ENCODE measurements at places on chromosomes 5 and 9. TPM values are rescaled to one million over a fixed set of nuclear protein-coding genes. Genes with fewer than 3 reads are reported as not detected.

Gene ZNF879
- 5.2 TPM for total RNA-seq

Gene PCDHB6
- 0.24 TPM for total RNA-seq

Gene ELAVL2
- total RNA-seq: 22.8 TPM

Gene FAM163B
- 3.1 TPM for total RNA-seq

Gene ATP10B
- total RNA-seq: 0.11 TPM

Gene OR1J4
- not detected for total RNA-seq

Gene ADGRD2
- 1.6 TPM for total RNA-seq

Gene CTXN3
- not detected for total RNA-seq

- H3K27ac ChIP-seq: no peak overlapping the region
- no peaks in the 10 kb centered on the region for H3K27me3 ChIP-seq
- peaks cover 46% of the 10 kb centered on the region for H3K4me1 ChIP-seq
These were observed 101.9 kb downstream of the ADAMTS2 start for GRCh38 chr5:179243333-179243732.

- no peak overlapping the region for H3K27ac ChIP-seq
- H3K27me3 ChIP-seq: no peaks in the 10 kb centered on the region
- no peak overlapping the region for H3K4me3 ChIP-seq
- DNase-seq: no peak
These were observed 3.9 kb downstream of the AMACR start for GRCh38 chr5:34003941-34004340.

DNA sequence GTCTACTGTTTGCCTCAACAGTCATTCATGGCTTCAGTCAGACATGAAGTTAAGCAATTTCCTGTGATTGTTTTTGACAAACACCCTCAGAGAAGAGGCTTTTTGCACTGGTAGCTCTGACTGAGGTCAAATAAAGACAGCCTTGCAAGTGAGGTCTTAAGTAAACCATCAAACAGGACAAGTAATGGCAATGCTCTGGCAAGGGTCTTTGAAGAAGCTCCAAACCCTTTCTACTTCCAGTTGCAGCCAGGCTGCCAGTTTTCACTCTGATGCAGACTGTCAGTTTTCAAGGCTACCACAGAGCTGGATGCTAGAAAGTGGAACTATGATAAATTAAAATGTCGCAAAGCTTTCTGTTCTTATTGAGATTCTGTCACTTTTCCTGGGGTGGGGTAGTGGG is 421.5 kb upstream of the PTGER4 start:
- no peak overlapping the region for H3K27ac ChIP-seq
- no peak for DNase-seq
- H3K36me3 ChIP-seq: no peaks in the 10 kb centered on the region
- H3K4me1 ChIP-seq: peaks cover 15% of the 10 kb centered on the region
- H3K4me3 ChIP-seq: no peak overlapping the region

- H3K36me3 ChIP-seq: no peaks in the 10 kb centered on the region
- peaks cover 11% of the 10 kb centered on the region for H3K4me1 ChIP-seq
- peak overlapping the region; percentile 65 for H3K27ac ChIP-seq
These were observed 28.1 kb upstream of the SPINK4 start for GRCh38 chr9:33211695-33212393.

GRCh38 chr5:75651575-75652238 is 40.5 kb downstream of the ANKDD1B start:
- peaks cover 19% of the 10 kb centered on the region for H3K4me1 ChIP-seq
- H3K27ac ChIP-seq: no peak overlapping the region
- no peaks in the 10 kb centered on the region for H3K27me3 ChIP-seq
- H3K4me3 ChIP-seq: no peak overlapping the region
- DNase-seq: no peak

- no peak overlapping the region for H3K27ac ChIP-seq
- no peak for DNase-seq
- peaks cover 5% of the 10 kb centered on the region for H3K4me1 ChIP-seq
These were observed 6.9 kb upstream of the NIPSNAP3A start for GRCh38 chr9:104740621-104741020.

- H3K4me1 ChIP-seq: peaks cover 7% of the 10 kb centered on the region
- H3K27me3 ChIP-seq: no peaks in the 10 kb centered on the region
- H3K36me3 ChIP-seq: no peaks in the 10 kb centered on the region
- H3K4me3 ChIP-seq: no peak overlapping the region
These were observed 56.7 kb upstream of the MAMDC2 start for GRCh38 chr9:69986970-69987369.

DNA sequence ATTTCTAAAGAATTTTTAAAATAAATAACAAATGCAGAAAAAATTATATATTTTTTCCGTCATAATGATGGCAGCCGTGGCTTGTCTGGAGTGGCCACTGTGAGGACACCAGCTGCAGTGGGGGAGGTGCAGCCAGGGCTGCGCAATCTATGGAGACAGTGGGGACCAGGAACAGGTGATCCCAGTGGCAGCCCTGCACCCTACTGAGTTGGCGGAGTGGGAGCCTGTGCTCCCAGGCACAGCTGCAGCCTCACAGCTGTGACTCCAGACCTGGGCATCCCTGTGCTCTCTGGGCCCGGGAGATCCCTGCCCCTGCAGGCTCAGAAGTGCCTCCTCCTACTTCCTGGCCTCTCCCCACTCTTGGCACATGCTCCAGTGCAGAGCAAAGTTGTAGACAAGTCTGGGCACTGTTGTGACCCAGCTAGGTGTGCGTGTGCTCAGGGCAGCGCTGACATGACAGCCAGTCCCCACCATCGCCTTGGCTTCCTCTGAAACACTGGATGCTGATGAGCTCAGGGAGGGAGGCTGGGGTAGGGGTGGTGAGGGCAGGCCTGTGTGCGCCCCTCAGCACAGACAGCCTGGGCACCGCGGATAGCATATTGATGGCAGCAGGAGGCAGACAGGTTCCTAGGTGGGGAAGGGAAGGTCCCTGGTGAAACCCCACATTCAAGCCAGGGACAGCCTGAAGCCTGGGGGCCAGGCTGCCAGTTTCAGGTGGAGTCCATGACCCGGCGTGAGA is 96.0 kb upstream of the PRR16 start:
- H3K27ac ChIP-seq: no peak overlapping the region
- H3K27me3 ChIP-seq: no peaks in the 10 kb centered on the region

DNA sequence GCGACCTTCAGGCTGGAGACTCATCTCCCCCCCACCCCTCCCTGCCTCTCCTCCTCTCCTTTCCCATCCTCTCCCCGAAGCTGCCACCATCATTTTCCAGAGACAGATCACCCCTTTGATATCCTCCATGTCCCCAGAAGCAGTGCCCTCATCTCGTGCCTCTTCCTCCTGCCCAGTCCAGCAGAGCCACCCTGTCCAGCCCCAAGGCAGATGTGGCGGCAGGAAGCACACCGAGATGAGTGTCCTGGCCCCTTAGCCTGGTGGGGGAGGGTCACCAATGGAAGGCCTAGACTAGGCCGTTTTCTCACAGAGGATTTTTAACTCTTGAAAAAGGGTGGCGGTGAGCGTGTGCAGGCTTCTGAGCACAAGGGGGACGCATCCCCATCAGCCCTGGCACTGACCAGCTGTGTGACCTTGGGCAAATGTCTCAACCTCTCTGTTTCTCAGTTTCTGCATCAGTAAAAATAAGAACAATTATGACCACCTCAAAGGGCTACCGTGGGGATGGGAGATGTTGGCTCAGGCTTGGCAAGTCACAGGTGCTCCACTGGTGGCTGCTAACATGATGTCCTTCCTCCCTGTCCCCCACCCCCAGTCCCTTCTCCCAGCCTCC is 48.9 kb downstream of the SARDH start:
- no peaks in the 10 kb centered on the region for H3K36me3 ChIP-seq
- H3K4me3 ChIP-seq: no peak overlapping the region
- no peaks in the 10 kb centered on the region for H3K27me3 ChIP-seq
- H3K27ac ChIP-seq: no peak overlapping the region
- DNase-seq: no peak

DNA sequence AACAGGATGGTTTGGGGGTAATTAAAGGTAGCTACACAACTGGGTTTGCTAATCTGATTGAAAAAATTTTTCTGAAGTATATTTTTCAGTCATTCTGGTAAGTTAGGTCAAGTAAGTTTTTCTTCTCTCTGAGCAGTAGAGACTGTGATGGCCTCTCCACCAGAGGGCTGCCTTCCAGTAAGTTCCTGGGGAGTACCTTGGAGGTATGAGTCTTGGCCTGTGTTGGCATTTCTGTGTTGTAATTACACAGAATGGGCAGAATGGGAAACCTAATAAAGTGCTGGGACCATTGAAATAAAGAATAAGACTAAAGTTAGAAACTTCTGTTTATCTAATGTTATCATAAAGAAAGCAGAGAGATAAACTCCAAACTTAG is 430.8 kb downstream of the ARHGEF28 start:
- H3K27ac ChIP-seq: no peak overlapping the region
- peaks cover 19% of the 10 kb centered on the region for H3K4me1 ChIP-seq
- H3K4me3 ChIP-seq: no peak overlapping the region
- DNase-seq: peak; percentile 11
- H3K36me3 ChIP-seq: no peaks in the 10 kb centered on the region

DNA sequence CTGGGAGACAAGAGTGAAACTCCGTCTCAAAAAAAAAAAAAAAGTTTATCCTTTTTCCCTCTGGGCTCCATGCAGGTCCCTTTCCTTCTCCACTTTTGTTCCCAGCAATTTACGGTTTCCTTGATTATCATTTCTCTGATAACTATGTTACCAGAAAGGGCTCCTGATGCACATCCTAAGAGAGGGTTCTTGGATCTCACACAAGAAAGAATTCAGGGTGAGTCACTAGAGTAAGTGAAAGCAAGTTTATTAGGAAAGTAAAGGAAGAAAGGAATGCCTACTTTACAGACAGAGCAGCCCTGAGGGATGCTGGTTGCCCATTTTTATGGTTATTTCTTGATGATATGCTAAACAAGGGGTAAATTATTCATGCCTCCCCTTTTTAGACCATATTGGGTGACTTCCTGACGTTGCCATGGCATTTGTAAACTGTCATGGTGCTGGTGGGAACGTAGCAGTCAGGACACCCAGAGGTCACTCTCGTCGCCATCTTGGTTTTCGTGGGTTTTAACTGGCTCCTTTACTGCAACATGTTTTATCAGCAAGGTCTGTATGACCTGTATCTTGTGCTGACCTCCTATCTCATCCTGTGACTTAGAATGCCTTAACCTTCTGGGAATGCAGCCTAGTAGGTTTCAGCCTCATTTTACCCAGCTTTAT is 13.5 kb upstream of the MELK start:
- peaks cover 12% of the 10 kb centered on the region for H3K4me1 ChIP-seq
- H3K27me3 ChIP-seq: no peaks in the 10 kb centered on the region
- no peak for DNase-seq
- peak overlapping the region; percentile 93 for H3K27ac ChIP-seq
- no peaks in the 10 kb centered on the region for H3K36me3 ChIP-seq

DNA sequence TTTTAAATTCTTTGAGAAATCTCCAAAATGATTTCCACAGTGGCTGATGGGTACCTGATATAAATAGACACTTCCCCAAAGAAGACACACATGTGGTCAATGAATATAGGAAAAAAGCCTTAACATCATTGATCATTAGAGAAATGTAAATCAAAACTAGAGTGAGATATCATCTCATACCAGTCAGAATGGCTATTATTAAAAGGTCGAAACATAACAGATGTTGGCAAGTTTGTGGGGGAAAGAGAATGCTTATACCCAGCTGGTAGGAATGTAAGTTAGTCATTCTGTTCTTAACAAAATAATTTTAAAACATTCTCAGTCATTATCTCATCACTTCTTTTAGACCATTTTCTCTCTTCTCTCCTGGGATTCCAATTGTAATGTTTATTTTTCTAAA is 1666.0 kb upstream of the ACO1 start:
- H3K4me3 ChIP-seq: no peak overlapping the region
- DNase-seq: no peak
- no peaks in the 10 kb centered on the region for H3K36me3 ChIP-seq
- no peaks in the 10 kb centered on the region for H3K27me3 ChIP-seq

- no peaks in the 10 kb centered on the region for H3K27me3 ChIP-seq
- no peaks in the 10 kb centered on the region for H3K4me1 ChIP-seq
- no peak for DNase-seq
- no peak overlapping the region for H3K27ac ChIP-seq
- H3K4me3 ChIP-seq: no peak overlapping the region
- no peaks in the 10 kb centered on the region for H3K36me3 ChIP-seq
These were observed 173.6 kb downstream of the ARL15 start for GRCh38 chr5:54136516-54137440.

GRCh38 chr5:170614720-170615119 is 110.9 kb downstream of the KCNIP1 start:
- H3K27me3 ChIP-seq: peaks cover 51% of the 10 kb centered on the region
- H3K4me1 ChIP-seq: peaks cover 53% of the 10 kb centered on the region
- H3K27ac ChIP-seq: no peak overlapping the region
- H3K4me3 ChIP-seq: no peak overlapping the region
- no peaks in the 10 kb centered on the region for H3K36me3 ChIP-seq

DNA sequence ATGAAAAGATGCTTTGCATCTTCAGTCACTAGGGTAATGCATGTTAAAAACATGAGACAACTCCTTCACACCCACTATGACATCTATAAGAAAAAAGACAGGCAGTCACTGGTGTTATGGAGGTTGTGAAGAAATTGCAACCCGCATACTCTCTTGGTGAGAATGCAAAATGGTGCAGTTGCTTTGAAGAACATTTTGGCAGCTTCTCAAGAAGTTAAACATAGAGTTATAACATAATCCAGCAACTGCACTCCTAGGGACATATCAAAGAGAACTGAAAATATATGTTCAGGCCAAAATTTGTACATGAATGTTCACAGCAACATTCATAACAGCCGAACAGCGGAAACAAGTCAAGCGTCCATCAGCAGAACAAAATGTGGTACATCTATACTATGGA is 46.3 kb upstream of the TBC1D9B start:
- H3K4me1 ChIP-seq: no peaks in the 10 kb centered on the region
- DNase-seq: no peak
- H3K4me3 ChIP-seq: no peak overlapping the region
- H3K36me3 ChIP-seq: peaks cover 17% of the 10 kb centered on the region
- no peaks in the 10 kb centered on the region for H3K27me3 ChIP-seq

GRCh38 chr5:170619869-170620268 is 116.0 kb downstream of the KCNIP1 start:
- no peak overlapping the region for H3K27ac ChIP-seq
- no peak overlapping the region for H3K4me3 ChIP-seq

GRCh38 chr9:107615321-107615720 is 125.8 kb upstream of the KLF4 start:
- no peak for DNase-seq
- H3K36me3 ChIP-seq: no peaks in the 10 kb centered on the region
- no peaks in the 10 kb centered on the region for H3K4me1 ChIP-seq
- H3K27ac ChIP-seq: no peak overlapping the region
